ENCODE measurements at places on chromosomes 5 and 9.

DNA sequence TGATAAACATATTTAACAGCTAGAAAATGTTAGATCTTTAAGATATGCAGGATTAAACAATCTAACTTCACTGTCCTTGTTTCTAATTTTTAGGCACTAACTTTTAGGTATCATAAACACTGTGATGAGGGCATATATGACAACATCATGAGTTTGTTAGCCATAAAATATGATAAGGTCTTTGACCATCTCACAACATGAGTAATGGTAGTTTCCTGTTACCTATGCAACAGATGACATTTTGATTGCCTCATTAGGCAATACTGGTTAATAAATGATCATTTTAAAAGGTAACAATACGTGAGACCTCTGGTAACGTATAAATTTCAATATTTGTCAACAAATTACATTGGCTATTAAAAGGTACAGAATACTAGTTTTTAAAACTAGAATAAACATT is 613.5 kb downstream of the PDE4D start:
- no peak for DNase-seq

DNA sequence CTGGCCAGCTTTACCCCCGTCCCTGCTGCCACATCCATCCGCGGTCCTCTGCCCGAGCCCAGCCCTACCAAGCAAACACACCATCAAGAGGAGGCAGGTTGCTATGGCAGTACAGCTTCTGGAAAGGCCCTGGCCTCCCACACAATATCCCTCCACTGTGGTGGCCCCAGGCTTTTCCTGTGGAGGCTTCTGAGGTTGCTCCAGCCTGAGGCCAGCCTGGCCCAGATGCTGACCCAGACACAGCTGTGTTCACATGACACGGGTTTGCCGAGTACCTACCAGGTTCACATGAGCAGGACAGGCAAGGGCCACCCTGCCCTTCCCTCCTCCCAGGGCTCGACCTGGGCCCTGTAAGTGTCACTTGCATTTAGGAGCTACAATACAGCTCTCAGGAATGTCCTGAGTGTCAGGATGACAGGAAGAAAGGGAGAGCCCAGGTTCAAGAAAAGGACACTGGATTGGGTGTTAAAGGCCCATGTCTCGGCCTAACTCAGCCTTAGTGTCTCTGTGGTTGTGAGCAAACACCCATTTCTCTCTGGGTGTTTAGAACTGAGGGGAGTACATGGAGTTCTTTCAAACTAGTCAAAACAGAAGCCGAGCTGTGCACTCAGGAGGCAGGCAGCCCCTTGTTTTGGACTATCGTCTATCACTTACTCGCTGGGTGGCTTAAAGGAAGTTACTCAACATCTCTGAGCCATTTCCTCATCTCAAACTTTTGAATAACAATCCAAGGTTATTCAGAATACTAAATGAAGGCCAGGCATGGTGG is 40.2 kb downstream of the NAIF1 start:
- peak; percentile 23 for DNase-seq

DNA sequence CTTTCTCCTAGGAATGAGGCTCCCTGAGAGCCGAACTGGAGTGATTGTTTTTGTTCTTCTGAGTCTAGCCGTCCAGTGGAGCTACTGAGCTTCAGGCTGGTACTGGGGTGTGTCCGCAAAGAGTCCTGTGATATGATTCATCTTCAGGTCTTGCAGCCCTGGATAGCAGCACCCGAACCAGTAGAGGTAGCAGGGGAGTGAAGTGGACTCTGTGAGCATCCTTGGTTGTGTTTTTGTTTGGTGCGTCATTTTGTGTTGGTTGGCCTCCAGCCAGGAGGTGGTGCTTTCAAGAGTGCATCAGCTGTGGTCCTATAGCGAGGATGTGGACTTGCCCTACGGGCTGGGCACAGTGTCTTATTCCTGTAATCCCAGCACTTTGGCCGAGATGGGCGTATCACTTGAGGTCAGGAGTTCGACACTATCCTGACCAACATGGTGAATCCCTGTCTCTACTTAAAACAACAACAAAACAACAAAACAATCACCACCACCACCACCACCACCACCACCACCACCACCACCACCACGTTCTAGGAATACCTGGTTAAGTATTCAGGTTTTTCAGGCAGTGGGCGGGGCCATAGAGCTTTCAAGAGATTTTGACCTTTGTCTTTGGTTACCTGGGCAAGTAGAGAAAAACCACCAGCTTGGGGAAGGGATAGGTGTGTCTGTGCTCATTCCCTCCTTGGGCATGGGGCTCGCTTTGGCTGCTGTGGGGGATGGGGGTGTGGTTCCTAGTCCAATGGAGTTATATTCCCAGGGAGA is 154.0 kb downstream of the WDR70 start:
- DNase-seq: no peak

GRCh38 chr5:87129046-87129445 is 138.6 kb upstream of the RASA1 start:
- peak; percentile 13 for DNase-seq

DNA sequence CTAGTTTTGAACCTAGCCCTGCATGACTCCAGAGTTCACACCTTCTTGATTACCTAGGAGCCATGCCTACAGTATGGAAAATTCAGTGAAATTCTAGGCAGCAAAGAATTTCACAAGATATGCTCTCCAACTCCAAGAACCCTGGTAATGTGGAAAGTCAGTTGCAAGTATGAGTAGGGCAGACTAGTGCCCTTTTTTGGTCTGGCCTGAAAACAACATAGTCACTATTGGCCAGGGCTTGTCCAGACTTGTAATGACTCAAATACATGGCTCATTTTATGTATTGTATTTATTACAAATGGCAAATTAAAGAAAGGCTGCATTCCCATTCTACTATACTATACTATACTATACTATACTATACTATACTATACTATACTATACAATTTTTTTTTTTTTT is 160.4 kb downstream of the ESM1 start:
- peak; percentile 68 for DNase-seq

DNA sequence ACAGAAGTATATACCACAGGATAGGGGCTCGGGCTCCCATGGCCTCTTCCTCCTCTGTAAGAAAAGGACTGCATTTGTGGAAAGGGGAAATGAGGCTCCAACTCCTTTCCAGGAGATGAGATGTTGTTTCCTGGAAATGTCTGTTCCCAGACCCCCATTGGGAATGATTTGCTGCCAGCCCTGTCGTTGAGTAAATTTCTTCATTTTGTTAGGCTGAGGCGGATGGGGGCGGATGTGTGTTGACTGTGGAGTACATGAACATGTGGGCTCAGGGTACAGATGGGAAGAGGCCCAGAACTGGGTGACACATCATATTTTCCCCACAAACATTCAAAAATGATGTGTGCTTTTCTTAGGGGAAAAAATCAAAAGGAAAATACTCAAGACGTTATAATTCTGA is 28.8 kb upstream of the TNFAIP8 start:
- DNase-seq: peak; percentile 60
